ENCODE measurements at places on chromosomes 1 and 21.

- no peak for DNase-seq
Observed at GRCh38 chr1:161838885-161839284, 72.8 kb downstream of the ATF6 start.

DNA sequence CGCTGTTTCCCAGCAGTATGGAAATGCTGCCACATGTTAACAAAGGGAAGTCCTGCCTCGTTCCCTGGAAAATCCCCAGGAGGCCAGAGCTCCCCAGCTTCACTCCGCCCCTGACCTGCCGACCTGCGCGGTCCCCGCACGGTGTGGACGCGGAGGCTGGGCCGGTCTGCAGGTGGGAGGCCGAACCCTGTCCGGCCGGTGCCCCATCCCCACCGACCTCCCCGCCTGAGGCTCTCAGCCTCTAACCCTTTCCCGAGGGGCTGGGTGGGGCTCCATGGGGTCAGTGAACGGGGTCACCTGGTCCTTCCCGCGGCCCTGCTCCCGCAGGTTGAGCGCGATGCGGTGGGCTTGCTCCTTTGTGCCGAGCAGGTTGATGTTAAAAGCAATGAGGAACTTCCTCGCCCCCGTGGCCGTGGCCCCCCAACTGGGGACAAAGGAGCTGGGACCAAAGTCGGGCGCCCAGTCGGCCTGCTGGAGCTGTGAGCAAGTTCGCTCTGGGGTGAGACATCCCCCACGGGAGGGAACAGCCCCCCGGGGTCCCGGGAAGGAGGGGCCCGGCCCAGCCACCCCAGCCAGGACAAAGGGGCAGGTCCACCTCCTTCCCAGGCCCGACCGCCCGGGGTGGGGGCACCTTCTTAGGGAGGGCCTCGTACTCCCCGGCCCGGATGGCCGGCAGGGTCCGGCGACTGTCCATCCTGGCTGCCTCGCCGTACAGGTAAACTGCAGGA is 4.0 kb downstream of the FTCD start:
- no peak for DNase-seq

- peak; percentile 52 for DNase-seq
Observed at GRCh38 chr1:244801246-244801645, 34.2 kb upstream of the COX20 start.

GRCh38 chr1:183876309-183876708 is 71.4 kb downstream of the RGL1 start:
- no peak for DNase-seq

GRCh38 chr1:184258525-184258924 is 128.3 kb upstream of the C1orf21 start:
- no peak for DNase-seq

- DNase-seq = no peak
Observed at GRCh38 chr1:170856455-170856854, 78.9 kb upstream of the MROH9 start.

DNA sequence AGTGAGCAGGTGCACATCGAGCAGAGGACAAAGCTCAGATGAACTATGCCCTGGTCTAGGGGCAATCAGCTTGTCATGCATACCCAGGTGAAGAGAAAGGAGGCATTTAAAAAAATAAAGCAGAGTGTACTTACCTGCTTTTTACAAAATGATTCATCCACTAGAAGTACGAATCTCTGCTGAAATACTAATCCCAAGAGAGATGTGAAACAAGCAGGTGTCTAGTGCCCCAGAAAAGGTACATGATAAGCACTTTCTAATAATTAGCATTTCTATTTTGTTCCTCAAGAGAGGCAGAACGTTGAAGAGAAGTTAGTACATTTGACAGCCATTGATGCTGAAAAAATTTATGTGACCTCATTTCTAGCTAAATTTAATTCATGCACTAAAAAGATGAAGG is 31.1 kb downstream of the CHODL start:
- no peak for DNase-seq

DNA sequence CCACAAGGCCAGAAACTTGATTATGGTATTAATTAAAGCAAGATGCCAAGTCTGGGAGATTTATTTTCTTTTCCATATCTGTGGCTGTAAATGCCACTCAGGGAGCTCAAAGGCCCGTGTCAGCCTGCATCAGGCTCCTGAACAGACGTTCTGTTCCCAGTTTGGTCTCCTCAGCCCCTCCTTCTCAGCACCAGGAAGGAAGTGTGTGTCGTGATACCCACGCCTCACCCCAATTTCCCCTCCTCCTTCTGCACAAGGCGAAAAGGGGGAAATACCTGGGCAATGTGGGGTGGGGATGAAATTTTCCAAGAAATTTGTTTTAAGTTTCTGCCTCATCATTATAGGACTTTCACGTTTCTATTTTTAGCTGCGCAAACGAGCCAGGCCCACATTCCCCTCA is 112.0 kb downstream of the SYF2 start:
- DNase-seq = no peak

GRCh38 chr1:111716333-111716732 is 22.9 kb downstream of the INKA2 start:
- DNase-seq = no peak

DNA sequence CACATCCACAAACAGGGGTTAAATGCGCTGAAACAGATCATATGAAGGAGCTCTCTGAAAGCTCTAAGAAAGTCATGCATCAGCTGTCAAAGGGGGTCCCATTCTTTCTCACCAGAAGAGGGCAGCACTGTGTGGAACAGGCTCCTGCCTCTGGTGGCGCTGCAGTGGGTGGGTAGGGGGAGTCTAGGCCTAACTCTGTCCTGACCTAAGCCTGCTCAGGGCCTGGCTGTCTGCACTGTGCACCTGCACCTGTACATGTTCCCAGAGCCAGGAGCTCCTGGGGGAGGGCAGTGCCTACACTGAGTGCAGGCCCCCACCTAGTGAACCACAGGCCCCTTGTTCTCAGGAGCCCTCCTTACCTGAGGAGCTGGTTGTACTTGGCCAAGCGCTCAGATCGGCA is 16.0 kb downstream of the ENO1 start:
- no peak for DNase-seq

- DNase-seq = peak; percentile 73
Observed at GRCh38 chr1:27940297-27940696, 5.5 kb downstream of the SMPDL3B start.

- no peak for DNase-seq
Observed at GRCh38 chr1:87263281-87263680, 65.4 kb upstream of the LMO4 start.

DNA sequence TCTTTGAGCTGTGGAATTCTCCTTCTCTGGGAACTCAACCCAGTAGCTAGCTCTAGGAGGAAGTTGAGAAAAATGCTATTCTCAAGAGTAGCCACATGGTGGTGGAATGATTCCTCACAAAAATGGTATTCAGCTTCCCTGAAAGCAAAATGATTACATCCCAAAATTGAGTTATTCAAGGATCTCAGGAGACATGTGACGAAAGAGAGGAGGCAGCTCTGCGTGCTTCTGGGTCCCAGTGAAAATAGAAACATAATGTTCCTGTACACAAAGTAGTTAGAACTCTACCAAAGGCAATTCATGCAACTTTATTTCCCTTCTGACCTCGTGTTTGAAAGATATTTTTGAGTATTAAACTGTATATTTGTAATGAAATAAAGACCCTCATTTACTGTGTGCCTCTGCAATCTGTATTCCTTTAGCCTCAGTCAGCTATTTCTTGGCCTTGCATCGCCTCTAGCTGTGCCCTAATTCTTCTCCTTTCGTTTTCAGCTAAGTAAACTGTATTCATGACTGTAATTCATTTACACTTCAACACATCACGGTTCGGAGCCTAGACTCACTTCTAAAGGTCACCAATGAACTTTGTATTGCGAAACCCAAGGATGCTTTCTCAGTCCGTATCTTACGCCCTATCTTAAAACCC is 167.3 kb downstream of the FASLG start:
- DNase-seq = no peak

- DNase-seq = no peak
Observed at GRCh38 chr1:31380181-31380580, 7.3 kb upstream of the FABP3 start.

DNA sequence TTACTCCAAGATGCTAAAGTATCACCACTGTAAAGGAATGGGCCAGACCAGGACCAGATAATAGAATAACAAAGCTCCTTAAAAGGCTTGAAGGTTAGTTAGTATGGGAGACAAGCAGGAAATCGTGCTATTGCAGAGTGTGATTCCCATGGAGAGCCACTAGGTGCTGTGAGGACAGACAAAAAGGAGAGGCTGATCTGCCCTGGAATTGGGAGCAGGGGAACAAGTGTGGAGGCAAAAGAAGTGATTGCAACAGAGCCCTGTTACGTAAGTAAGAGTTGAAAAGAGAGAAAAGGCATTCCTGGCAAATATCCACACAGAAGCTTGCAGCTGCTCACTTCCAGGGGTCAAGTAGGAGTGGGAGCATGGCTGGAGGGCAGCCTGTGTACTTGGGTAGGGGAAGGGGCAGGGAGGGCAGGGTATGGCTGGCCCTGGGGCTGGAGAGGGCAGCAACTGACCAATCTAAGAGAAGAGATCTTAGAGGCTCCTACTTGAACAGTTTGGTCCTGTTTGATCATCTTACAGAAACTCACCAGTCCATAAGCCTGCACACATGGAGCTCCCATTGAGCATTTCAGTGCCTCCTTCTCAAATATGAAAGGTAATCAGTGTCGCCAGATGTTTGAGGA is 207.7 kb upstream of the GJB5 start:
- no peak for DNase-seq

DNA sequence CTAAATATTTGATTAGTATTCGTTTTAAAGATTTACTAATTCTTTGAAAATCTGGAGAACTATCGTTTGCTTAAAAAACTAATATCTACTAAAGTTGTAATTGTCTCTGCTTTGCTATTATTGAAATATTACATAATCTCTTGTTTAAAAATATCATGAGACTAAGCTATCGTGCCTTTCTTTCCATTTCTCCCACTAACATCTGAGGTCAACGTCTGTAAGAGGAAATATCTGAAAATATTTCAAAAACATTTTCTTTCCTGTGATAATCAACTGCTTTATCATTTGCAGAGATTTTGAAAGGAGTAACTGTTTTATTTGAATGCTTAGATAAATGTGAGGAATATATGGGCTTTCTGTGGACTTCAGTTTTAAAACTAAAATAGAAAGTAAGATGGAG is 694.1 kb downstream of the USP25 start:
- DNase-seq = no peak

DNA sequence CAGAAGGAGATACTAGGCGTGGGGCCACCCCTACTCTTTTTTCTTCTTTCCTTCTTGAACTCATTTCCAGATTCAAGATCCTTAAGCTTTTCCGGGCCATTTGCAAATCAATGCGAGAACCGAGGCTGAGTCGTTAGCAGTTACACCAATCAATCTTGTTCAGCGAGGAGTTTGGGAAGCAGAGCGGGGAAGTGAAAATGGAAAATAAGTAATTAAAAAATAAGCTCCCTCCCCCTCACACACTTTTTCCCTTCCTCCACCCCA is 1.7 kb upstream of the NEGR1 start:
- no peak for DNase-seq

- DNase-seq = no peak
Observed at GRCh38 chr1:209823143-209824041, 4.4 kb upstream of the UTP25 start.

DNA sequence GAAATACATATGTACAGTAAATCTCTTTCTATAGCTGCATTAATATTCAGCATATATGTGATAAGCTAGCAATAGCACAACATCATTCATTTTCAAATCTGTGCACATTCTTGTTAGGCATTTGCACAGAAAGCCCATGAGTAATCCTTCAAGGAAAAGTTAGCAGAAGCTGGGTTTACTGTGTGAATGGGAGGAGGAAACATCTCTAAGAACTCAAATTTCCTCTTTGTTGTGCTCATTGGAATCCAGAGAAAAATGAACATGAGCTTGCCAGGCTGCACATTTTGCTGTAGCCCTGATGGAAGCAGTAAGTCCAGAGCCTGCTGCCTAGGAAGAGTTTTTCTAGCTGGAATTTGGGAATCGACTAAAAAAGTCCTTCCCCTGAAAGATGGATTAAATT is 214.2 kb upstream of the FOXD3 start:
- no peak for DNase-seq

- no peak for DNase-seq
Observed at GRCh38 chr1:181562395-181562794, 79.1 kb downstream of the CACNA1E start.

DNA sequence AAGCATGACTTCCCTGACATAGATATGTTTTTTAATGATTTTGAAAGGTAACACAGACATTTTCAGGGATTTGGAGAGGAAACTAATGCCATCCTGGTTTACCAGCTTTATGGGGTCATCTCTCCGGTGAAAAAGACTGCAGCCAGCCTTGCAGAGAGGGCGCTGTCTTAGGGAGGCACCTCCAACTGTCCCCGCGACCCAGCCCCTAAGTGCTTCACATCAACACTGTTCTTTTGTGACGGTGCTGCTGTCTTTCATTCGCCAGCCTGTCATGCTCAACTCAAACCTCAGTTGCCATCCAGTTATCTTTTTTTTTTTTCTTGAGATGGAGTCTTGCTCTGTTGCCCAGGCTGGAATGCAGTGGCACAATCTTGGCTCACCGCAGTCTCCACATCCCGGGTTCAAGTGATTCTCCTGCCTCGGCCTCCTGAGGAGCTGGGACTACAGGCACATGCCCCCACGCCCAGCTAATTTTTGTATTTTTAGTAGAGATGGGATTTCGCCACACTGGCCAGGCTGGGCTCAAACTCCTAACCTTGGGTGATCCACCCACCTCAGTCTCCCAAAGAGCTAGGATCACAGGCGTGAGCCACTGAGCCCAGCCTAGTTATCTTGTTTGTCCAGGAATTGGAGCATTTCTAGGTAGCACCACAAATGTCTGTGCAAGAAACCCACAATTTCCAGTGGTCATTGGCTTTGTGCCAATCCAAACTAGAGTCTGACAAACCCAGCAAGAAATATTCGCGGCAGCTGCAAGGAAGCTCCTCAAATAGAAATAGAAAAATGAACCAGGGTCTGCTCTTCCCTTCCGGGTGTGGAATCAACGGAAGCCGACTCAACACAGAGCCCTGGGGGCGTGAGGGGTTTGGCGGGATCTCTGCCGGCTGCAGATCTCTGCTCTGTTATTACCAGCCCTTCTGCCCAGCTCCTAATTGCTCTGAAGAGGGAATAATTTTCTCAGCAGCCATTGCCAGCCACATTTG is 24.2 kb downstream of the PDE9A start:
- no peak for DNase-seq

DNA sequence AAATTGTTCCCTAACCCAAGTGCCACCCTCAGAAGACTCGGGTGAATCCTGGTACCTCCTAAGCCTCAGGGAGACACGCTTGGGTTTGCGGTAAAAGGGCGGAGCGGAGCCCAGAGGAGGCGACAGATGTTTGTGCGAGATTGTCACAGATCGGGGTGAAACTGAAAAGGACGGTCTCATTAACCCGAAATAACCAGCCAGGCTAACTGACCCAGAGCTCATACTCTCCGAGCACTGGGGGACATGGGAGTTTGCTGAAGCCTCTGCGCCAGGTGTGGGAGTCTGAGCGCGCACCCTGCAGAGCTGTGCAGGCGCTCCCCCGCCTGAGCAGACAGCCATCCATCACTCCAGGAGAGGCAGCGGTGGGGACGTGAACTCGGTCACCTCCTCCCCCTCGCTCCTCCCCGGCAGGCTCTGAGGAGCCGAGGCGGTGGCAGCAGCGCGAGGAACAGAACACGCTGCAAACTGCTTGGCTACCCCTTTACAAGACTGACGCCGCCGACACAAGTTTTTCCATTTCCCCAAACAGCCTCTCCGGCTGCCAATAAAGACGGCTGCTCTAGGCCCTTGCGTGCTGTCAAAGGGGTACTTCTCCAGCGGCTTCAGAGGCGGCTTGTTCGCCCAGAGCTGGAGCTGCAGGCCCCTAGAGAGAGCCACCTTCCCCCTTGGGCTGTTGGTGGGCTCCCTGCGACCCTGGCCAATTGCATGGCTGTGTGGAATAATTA is 43.5 kb downstream of the RRAGC start:
- DNase-seq = no peak
